CD4-positive, alpha-beta T cell (primary cell): ENCODE measurements at places on chromosomes 7 and 10.

DNA sequence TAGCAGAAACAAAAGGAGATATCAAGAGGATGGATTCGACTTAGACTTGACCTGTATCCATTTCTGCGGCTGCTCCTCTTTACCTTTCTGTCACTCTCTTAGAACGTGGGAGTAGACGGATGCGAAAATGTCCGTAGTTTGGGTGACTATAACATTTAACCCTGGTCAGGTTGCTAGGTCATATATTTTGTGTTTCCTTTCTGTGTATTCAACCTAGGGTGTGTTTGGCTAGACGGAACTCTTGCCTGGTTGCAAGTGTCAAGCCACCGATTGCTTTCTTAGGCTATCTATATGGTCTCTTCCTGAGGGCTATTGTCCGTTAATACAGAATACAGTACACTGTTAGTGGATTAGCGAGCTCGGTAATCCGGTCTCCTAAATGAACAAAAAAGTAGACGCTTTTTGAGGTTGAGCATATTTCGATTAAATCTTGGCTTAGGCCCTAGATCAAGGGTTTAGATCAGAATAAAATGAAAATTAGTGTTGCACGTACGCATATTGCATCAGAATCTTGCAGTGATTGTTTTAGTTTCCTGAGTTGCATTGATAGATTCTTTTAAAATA is 1.2 kb downstream of the PTEN start:
- no peak for DNase-seq

DNA sequence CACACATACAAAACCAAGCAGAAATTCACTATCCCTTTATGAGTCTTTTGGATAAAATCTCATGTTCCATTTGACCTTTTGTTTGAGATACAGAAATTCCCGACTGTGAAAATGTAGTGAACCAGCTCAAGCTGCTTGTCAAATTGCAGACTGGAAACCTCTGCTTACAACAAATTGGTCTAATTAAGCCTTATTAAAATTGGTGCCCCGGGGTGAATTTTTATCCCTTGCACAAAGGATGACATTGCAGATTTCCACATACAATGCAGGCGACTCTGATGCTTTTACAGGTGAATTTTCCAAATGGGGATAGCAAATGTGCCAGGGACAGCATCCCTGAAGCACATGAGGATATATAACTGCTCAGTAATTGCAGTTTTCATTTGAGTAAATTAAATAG is 257.3 kb downstream of the BMPER start:
- DNase-seq = no peak

DNA sequence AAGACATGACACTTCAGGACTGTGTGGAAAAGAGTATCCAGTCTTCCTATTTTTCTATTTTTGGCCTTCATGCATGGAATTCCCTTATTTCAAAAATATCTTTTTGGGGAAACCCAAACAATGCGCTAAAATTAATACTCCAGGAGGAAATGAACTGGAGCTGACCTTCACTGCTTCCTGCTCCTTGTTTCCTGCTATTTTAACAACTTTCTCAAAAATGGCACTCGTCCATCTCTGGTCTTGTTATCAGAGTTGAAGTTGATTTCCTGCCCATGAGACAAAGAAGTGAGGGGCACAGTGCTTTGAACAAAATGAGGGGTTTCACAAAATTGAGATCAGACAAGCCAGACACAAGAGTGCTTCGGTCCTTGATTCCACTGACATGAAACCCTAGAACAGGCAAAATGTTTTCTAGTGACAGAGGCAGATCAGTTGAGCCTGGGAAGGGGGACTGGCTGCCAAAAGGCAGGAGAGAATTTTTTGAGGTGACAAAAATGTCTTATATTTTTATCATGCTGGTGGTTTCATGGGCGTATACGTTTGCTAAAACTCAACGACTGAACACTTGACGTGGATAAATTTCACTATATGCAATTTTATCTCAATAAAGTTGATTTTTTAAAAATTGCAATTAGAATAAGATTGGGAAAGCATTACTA is 193.2 kb downstream of the CREB5 start:
- DNase-seq = no peak

- DNase-seq = no peak
Observed at GRCh38 chr10:6299743-6300105, 97.0 kb downstream of the PFKFB3 start.
